ENCODE measurements at places on chromosomes 6 and 20. TPM values are rescaled to one million over a fixed set of nuclear protein-coding genes. Genes with fewer than 3 reads are reported as not detected.
A peak's percentile ranks its signal among the peaks of the same experiment; 100 is the strongest.

DNA sequence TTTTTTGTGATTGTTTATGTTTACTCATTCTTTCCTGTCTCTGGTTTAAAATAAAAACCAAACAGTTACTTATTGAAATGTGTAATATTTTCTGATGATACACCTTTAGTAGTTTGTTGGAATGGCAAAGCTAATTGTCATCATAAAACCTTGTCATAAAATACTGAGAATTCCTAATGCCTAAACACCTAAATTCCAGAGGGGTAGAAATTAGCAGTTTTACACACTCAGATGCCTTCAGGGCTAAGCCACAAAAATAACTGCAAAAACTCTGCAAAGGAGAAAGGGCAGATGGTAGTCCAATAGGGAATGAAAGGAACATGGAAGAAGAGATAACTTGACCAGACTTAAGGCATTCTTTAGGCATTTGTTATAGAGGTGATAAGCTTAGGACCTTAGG, 30.3 kb downstream of the FAM83B start:
- no peak for DNase-seq
- no peaks in the 10 kb centered on the region for H3K27me3 ChIP-seq
- no peaks in the 10 kb centered on the region for H3K36me3 ChIP-seq
- H3K27ac ChIP-seq = no peak overlapping the region
- no peak overlapping the region for H3K4me3 ChIP-seq

HLA-DPB1 gene
- 601 TPM for total RNA-seq

GRCh38 chr6:100203400-100203799, 209.4 kb upstream of the MCHR2 start:
- H3K36me3 ChIP-seq = no peaks in the 10 kb centered on the region
- H3K4me1 ChIP-seq = no peaks in the 10 kb centered on the region
- DNase-seq = no peak

- H3K4me1 ChIP-seq = no peaks in the 10 kb centered on the region
- no peak for DNase-seq
- no peaks in the 10 kb centered on the region for H3K27me3 ChIP-seq
- H3K36me3 ChIP-seq = no peaks in the 10 kb centered on the region
- H3K4me3 ChIP-seq = no peak overlapping the region
These were observed 57.6 kb downstream of the CBLN4 start for GRCh38 chr20:55947701-55948100.

- H3K4me3 ChIP-seq = no peak overlapping the region
- H3K36me3 ChIP-seq = no peaks in the 10 kb centered on the region
- DNase-seq = no peak
- peaks cover 6% of the 10 kb centered on the region for H3K4me1 ChIP-seq
These were observed 64.6 kb upstream of the NOTCH4 start for GRCh38 chr6:32288426-32288825.

- peaks cover 25% of the 10 kb centered on the region for H3K4me1 ChIP-seq
- no peak overlapping the region for H3K27ac ChIP-seq
- no peak overlapping the region for H3K4me3 ChIP-seq
These were observed 41.3 kb upstream of the TAGAP start for GRCh38 chr6:159086033-159086618.

EYS gene
- not detected for total RNA-seq

DNA sequence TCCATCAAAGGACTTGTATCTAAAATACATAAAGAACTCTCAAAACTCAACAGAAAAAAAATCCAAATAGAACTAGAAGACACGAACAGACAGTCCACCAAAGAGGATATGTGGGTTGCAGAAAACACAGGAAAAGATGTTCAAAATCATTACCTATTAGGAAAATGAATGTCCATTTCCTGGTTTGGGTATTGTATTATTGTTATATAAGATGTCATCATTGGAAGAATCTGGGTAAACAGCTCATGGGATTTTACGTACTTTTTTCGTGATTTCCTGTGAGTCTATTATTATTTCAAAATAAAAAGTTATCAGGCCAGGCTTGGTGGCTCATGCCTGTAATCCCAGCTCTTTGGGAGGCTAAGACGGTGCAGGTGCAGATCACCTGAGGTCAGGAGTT, 9.2 kb upstream of the PI16 start:
- H3K27ac ChIP-seq = no peak overlapping the region
- no peaks in the 10 kb centered on the region for H3K36me3 ChIP-seq
- H3K4me1 ChIP-seq = no peaks in the 10 kb centered on the region
- DNase-seq = no peak
- no peaks in the 10 kb centered on the region for H3K27me3 ChIP-seq
- no peak overlapping the region for H3K4me3 ChIP-seq

DNA sequence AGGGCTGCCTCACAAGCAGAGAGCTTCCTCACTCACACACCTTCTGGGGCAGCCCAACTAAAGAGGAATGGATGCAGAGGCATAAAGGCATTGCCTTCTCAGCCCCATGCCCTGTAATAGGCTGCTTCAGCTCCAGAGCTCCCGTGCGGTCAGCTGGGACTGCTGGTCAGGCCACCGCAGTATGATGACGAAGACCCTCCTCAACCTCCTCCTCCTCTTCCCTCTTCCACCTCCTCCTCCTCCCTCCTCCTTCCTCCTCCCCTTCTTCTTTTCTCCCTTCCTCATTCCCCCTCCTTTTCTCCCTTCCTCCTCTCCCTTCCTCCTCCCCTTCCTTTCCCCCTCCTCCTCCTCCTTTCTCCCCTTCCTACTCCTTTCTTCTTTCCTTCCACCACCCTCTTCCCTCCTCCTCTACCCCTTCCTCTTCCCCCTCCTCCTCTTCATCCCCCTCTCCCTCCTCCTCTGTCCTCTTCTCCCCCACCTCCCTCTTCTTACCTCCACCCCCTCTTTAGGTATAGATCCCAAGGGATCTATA, 465.3 kb upstream of the CDH4 start:
- H3K27me3 ChIP-seq = no peaks in the 10 kb centered on the region
- H3K36me3 ChIP-seq = no peaks in the 10 kb centered on the region
- H3K27ac ChIP-seq = no peak overlapping the region

DNA sequence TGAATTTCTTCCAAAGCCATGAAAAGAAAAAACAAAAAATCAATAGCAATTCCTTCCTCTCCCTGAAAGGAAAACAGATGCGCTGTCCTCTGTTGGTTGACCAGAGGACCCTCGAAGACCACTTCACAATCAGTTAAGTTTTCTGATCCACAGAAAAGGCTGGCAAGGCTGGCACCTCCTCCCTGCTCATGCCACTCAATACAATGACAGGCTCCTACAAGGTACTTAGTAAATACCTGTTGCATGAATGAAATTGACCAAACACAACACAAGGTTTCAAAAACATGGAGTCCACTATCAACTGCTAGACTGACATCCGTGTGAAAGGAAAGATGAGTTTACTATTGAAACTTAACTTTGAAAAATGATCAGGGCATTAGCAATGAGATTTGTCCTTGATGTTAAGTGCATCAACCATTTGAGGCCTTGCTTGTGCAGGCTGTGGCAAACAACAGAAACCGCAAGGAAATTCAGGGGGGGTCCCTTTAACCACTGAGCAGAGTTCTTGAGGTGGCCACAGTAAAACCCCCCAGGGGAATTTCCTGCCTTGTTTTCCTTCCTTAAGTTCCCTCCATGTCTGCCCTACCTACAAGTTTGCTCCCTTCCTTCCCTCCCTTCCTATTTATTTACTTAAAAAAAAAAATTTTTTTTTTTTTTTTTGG, 27.9 kb upstream of the RTF2 start:
- H3K4me1 ChIP-seq = no peaks in the 10 kb centered on the region
- no peaks in the 10 kb centered on the region for H3K36me3 ChIP-seq
- H3K27ac ChIP-seq = no peak overlapping the region
- no peak for DNase-seq

DNA sequence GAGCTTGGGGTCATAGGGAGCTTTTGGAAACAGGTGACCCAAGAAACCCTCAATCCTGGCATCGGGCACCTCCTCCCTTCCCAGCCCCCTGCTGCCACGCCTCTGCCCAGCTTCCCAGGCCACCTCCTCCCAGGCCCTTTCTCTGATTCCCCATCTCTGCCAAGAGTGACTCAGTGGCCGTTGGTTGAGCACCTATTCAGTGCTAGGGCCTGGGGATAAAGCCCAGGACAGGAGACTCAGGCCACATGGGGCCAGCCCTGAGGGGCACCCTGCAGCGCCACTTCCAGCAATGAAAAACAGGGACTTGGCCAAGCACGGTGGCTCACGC, 110.1 kb downstream of the ASXL1 start:
- DNase-seq = no peak
- H3K4me3 ChIP-seq = no peak overlapping the region
- peaks cover 4% of the 10 kb centered on the region for H3K4me1 ChIP-seq

DNA sequence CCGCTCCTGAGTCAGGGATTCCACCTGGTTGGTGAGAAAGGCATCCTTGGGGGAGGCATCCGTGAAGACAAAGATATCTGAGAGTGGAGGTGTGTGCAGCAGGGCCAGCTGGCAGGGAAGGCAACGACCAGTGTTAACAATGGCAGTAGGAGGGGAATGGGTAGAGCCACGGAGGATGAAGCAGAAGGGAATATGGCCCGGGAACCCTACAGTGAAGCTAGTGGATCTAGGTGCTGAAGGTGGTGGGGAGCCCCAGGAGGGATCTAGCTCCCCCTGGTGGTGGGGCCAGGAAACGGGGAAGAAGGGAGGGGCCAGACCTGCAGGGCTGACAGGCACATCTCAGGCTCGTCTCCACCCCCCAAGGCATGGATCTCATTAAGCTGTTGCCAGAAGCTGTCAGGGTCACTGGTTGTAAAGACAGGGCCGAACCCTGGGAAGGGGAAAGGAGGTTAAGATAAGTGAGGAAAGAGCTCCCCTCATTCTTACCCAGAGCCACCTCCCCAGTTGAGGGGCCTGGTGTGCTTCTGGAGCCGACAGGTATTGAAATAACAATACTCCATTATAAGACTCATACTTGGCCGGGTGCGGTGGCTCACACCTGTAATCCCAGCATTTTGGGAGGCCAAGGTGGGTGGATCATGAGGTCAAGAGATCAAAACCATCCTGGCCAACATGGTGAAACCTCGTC, 7.3 kb downstream of the VWA7 start:
- no peak overlapping the region for H3K4me3 ChIP-seq
- H3K27me3 ChIP-seq = no peaks in the 10 kb centered on the region
- H3K4me1 ChIP-seq = no peaks in the 10 kb centered on the region
- no peaks in the 10 kb centered on the region for H3K36me3 ChIP-seq

- no peaks in the 10 kb centered on the region for H3K27me3 ChIP-seq
- H3K27ac ChIP-seq = peak overlapping the region; percentile 42
- DNase-seq = peak; percentile 58
- no peak overlapping the region for H3K4me3 ChIP-seq
- H3K36me3 ChIP-seq = no peaks in the 10 kb centered on the region
- H3K4me1 ChIP-seq = peaks cover 25% of the 10 kb centered on the region
These were observed 35.4 kb downstream of the MAN1A1 start for GRCh38 chr6:119313937-119314884.

GRCh38 chr6:1024161-1024560, 287.7 kb upstream of the FOXQ1 start:
- no peak overlapping the region for H3K4me3 ChIP-seq
- no peaks in the 10 kb centered on the region for H3K4me1 ChIP-seq
- no peaks in the 10 kb centered on the region for H3K36me3 ChIP-seq
- DNase-seq = no peak
- H3K27ac ChIP-seq = no peak overlapping the region

- H3K27ac ChIP-seq = no peak overlapping the region
- H3K4me1 ChIP-seq = peaks cover 42% of the 10 kb centered on the region
- no peak for DNase-seq
- H3K36me3 ChIP-seq = peaks cover 5% of the 10 kb centered on the region
- no peaks in the 10 kb centered on the region for H3K27me3 ChIP-seq
These were observed 13.1 kb downstream of the LIN28B start for GRCh38 chr6:104969785-104970581.

OR2J3 gene
- total RNA-seq = not detected

DNA sequence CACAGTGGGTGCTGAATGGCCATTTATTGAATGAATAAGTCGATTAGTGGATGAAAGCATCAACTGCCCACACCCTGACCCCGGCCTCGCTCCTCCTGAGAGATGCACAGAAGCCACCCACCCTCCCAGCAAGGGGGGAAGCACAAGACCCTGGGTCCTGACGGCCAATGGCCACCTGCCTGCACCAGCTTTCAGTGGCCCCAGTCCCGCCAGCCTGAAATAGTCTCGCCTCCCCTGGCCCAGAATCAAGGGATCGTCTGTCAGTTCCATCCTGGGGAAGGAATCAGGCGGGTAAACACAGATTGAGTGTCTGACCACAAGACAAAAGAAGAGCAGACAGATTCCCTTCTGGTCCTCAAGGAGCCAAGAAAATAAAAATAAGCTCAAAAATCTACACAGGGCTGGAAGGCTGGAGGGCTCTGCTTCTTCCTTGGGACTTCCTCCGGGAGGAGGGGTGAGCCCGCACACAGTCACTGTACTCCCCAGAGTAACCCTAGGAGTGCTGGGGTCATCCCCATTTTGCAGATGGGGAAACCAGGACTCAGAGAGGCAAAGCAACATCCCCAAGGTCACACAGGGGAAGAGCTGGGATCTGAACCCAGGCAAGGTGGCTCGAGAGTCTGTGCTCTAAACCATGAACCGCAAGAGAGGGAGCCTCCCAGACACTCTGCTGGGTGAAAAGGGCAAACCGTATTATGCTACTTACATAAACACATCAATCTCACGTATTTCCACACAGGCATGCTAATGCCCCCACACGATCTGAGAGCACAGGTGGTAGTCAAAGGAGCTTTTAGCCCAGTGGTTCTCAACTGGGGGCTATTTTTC, 7.8 kb downstream of the PREX1 start:
- H3K27ac ChIP-seq = no peak overlapping the region
- no peaks in the 10 kb centered on the region for H3K4me1 ChIP-seq
- no peaks in the 10 kb centered on the region for H3K27me3 ChIP-seq
- no peak for DNase-seq
- H3K4me3 ChIP-seq = no peak overlapping the region

- H3K36me3 ChIP-seq = no peaks in the 10 kb centered on the region
- H3K27ac ChIP-seq = no peak overlapping the region
- no peaks in the 10 kb centered on the region for H3K27me3 ChIP-seq
- H3K4me1 ChIP-seq = no peaks in the 10 kb centered on the region
- no peak overlapping the region for H3K4me3 ChIP-seq
These were observed 95.3 kb downstream of the MDGA1 start for GRCh38 chr6:37602346-37602745.

GRCh38 chr6:106360410-106360988, at the start of gene CRYBG1:
CRYBG1 (plus strand) TSS chr6:106360717; CDS start chr6:106360909, 192 bp downstream.
- H3K27ac ChIP-seq = no peak within 1 kb of the TSS
- no peaks in the 10 kb centered on the region for H3K27me3 ChIP-seq
- no peak for DNase-seq
- no peaks in the 10 kb centered on the region for H3K36me3 ChIP-seq
- no peak within 1 kb of the TSS for H3K4me3 ChIP-seq

WFDC9 gene
- not detected for total RNA-seq

VNN1 gene
- not detected for total RNA-seq

GRCh38 chr6:11460837-11461661, 76.5 kb upstream of the TMEM170B start:
- peak overlapping the region; percentile 76 for H3K27ac ChIP-seq
- peaks cover 41% of the 10 kb centered on the region for H3K4me1 ChIP-seq
- peak; percentile 95 for DNase-seq
- peak overlapping the region; percentile 50 for H3K4me3 ChIP-seq
